ENCODE measurements at places on chromosomes 1 and 21. TPM values are rescaled to one million over a fixed set of nuclear protein-coding genes. Genes with fewer than 3 reads are reported as not detected.
A peak's percentile ranks its signal among the peaks of the same experiment; 100 is the strongest.

DNA sequence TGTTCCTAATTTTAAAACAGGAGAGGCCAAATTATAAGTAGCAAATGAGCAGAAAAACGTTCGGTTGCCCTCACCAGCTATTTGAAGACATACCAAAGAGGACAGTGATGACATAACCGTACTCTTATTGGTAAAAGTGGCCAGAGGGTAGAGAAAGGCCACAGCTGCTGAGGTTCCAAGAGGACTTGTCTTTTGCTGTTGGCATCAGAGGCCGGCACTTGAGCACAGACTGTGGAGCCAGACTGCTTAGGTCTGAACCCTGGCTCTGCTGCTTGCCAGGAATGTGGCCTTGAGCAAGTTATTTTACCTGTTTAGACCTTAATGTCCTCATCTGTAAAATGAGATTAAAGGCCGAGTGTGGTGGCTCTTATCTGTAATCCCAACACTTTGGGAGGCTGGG, 14.9 kb downstream of the ETV3L start:
- DNase-seq = peak; percentile 61

- no peak for DNase-seq
These were observed 248.3 kb downstream of the NUF2 start for GRCh38 chr1:163570071-163570470.

- DNase-seq = no peak
These were observed 115.6 kb downstream of the TNFSF18 start for GRCh38 chr1:172935062-172935592.

DNA sequence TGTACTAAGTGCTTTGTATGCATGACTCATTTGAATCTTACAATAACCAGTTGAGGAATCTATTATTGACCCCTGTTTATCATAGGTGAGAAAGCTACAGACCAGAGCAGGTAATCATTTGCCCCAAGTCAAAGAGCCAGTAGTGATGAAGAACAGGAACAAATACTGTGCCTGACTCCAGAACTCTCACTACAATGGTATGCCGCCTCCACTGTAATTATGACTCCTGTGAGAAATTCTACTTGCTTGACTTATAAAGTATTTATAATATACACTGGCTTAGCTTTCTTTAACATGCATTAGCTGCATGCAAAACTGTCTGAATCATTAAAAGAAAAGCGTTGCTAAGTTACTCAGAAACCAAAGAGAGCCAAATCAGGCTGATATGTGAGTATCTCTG, 92.6 kb downstream of the ZNF281 start:
- no peak for DNase-seq

- DNase-seq = no peak
These were observed 110.8 kb downstream of the GREM2 start for GRCh38 chr1:240501115-240501514.

DNA sequence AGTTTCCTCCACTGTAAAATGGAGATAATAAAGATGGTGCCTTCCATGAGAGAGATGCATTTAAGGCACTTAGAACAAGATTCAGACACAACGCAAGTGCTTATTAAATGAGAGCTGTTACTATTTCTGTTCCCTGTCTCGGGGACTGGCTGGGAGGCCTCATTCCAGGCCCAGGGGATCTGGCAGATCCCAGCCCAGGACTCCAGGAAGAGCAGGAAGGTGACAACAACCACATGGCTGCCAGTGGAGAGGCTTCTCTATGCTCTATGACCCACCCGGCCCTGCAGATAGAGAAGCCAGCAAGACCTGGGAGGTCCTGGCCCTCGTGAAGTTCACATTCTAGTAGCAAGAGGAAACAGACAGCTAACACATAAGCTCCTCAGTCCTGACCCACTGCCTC, 175.5 kb downstream of the ACTL8 start:
- DNase-seq = peak; percentile 76

DNA sequence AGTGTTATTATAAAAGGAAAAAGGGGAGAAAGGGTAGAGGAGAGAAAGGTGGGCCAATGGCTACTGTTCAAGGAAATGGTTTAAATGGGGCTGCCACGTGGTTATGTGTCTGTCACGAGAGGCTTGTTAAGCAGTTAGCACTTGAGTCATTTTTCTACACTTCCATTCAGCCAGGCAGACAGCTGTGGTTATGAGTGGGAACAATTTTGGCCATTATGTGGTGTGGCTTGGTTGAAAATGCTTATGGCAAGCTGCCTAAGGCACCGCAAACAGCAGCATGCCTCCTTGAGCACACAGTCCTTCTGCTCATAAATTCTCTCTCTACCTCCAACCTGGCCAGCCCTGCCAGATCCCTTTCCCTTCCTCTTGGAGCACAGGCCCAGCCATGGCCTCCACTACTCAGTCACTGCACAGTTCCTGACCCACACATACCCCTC, 3.2 kb upstream of the SRM start:
- DNase-seq = no peak

SPATA46 gene
- not detected for total RNA-seq

FAM163A gene
- total RNA-seq = 0.16 TPM
